ENCODE measurements at places on chromosomes 7 and 10. TPM values are rescaled to one million over a fixed set of nuclear protein-coding genes. Genes with fewer than 3 reads are reported as not detected.

MCM10 gene
- 89.3 TPM for total RNA-seq

GDF2 gene
- total RNA-seq, result not detected

SRRM3 gene
- total RNA-seq, result not detected

ZNF727 gene
- 0.58 TPM for total RNA-seq

CLDN4 gene
- total RNA-seq, result 0.33 TPM

TEX47 gene
- not detected for total RNA-seq

FKBP6 gene
- total RNA-seq, result not detected

CTAGE6 gene
- total RNA-seq, result 0.52 TPM

LIPJ gene
- total RNA-seq, result not detected

GALNT17 gene
- not detected for total RNA-seq

PKD2L1 gene
- total RNA-seq, result not detected

GRM3 gene
- total RNA-seq, result not detected

RELN gene
- not detected for total RNA-seq

SPDYE9 gene
- total RNA-seq, result not detected

NEURL1 gene
- total RNA-seq, result 3.2 TPM

INSYN2A gene
- total RNA-seq, result not detected

NPY gene
- not detected for total RNA-seq

RPEL1 gene
- total RNA-seq, result 0.10 TPM

METTL27 gene
- total RNA-seq, result 0.40 TPM
